Hepatic stellate cell (primary cell): ENCODE measurements at places on chromosomes 13 and 19.

DNA sequence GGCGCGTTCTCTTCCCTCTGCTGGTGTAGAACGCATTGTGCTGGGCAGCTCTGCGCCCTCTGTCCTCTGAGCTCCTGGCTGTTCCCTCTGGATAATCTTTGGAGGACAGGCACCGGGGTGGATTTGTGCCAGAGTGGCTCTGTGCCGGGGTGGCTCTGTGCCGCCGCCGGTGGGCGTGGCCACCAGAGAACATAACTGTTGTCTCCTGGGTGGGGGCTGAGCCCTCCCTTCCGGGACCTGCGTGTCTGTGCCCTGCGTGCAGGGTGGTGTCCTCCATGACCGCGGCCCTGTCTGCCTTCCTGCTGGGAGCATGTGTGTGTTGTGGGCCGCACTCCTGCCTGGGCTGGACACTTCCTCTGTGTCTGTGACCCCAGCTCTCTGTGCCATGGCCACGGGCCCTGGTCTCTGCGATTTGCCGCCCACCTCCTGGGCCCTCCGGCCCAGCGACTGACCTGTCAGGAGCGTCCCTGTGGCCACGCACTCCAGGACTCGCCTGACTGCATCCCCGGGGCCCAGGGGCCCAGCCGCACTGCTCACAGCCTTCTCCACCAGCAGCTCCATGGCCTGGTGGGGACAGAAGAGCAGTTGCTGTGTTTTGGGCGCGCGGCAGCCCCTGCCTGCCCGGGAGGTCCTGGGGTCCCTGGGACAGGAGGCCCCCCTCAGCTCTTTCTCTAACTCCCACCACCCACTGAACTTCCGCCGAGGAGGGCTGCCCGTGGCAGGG lies 22.4 kb upstream of the MATK start:
- DNase-seq: no peak

- DNase-seq: no peak
Measured at GRCh38 chr19:43300876-43301765, 31.8 kb upstream of the PSG9 start.

DNA sequence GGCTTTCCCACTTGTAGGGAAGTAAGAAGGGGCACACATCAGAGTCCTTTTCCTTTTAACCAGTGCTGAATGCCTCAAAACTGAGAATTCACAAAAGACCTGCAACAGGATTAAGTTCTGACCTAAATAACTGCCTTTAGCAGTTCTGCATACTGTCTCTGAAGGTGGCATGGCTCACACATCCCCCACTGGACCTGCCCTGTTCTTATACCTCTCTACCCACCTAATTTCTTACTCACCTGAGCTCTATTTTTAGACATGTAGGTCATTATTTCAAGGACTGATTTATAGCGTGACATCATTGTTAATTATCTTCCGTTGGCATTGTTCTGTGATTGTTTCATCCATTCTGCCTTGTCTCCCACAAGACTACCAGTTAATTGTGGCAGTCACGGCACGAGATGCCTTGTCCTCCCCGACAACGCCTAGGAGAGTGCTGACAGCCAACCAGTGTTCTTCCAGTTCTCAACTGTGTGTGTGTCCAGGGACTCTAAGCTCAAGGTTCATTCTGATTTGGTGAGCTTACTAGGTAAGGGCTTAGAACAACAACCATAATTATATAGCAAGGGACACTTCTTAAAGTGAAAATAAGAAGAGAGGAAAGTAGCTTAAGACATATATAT lies 27.1 kb upstream of the UBL3 start:
- DNase-seq: no peak

- no peak for DNase-seq
Measured at GRCh38 chr19:30385174-30385573, 13.0 kb downstream of the ZNF536 start.

DNA sequence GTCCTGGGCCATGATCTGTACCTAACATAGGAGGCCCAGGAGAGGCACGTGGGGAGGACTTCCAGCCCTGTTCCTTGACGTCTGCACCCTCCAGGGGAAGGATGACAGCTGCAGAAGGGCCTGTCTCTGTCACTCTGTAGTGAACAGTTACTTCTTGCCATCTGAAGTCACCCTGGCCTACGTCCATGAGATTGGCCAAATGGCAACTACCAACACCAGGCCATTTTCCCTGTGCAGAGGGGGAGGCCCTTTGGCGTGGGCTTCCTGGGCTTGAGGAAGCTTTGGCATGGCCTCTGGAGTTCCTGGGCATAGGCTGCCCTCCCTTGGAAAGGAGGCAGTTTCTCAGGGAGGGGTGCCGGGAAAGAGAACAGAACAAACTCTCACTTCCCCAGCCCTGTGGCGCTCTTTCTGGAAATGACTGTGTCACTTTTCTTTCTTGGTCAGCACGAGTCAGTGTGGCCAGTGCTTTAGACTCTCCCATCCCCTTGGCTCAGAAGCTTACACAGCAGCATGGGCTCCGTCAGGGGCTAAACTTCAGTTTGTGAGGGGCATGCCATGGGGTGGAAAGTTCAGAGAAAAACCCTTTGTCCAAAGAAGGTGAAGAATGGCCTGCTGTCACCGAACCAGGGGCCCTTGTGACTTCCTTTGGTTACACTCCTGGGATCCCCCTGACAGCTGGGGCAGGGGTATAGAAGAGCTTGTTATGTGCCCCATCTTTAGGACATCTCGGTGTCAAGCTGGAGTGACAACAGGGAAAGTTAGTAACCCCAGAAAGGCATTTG lies 5.3 kb downstream of the CARM1 start:
- DNase-seq: no peak
